ENCODE measurements at places on chromosomes 16 and 17.

DNA sequence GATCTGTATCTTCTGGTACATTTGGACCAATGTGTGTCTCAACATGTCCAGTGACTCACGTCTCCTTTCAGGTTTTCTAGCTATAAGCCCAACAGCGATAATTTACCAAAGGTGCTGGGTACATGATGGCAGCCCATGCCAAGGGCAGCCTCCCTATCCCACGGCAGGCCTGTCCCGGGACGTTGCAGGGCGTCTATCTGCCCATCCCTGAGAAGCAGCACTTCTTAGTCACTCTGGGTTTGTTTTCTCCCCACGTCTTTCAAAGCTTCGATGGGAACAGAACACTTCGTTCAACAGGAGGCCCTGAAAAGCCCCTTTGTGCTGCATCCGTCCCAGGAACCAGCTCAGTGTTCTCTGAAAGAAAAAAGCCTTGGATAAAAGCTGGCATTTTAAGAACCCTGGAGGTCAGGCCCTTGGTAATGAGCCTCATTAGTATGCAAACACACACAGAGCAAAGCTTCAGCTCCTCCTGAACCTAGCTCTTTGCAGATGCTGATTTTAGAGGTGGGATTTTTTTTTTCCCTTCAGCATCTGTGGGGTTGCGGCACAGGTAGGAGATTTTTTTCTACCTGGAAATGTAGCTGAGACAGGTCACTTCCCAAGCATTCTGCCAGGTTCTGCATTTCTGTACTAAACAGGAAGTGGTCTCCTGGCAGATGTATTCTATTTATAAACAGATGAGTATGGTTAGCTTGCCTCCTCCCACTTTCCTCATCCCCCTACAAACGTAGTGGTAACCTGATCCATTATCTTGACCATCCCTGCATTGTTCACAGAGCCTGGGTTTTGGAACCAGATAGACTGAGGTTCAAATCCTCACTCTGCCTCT is 17.5 kb upstream of the MT4 start:
- no peak for DNase-seq

GRCh38 chr16:68539711-68540239 is 684 bp downstream of the ZFP90 start:
- no peak for DNase-seq

GRCh38 chr17:73452009-73452408 is 140.2 kb upstream of the CDC42EP4 start:
- no peak for DNase-seq

GRCh38 chr17:76104140-76104895 is 731 bp upstream of the EXOC7 start:
- DNase-seq = no peak

Measured in left renal cortex interstitium (tissue), 4 donors.